EH (cell line): ENCODE measurements at places on chromosomes 3 and 15.

- DNase-seq: no peak
These were observed 115.7 kb upstream of the PPP2R3A start for GRCh38 chr3:135849827-135850226.

- peak; percentile 81 for DNase-seq
These were observed 136.7 kb upstream of the DAZL start for GRCh38 chr3:16741890-16742289.

DNA sequence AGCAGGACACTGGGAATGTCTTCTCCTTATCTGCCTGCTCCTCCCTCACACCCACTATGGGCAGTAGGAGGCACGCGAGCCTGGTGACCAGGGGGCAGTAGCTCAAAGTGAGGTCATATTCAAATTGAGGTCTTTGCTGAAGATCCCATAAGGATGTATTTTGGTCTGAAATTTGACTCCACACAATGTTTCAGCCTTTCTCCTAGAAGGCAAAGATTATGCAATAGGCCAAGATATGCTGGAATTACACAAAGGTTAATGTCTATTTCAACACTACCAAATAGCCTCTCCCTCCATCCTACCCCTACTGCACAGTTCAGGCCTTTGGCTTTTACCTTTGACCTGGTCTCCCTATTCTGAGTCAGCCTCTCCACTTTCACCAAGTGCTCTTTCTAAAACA lies 203.0 kb downstream of the TIGIT start:
- DNase-seq: peak; percentile 65

DNA sequence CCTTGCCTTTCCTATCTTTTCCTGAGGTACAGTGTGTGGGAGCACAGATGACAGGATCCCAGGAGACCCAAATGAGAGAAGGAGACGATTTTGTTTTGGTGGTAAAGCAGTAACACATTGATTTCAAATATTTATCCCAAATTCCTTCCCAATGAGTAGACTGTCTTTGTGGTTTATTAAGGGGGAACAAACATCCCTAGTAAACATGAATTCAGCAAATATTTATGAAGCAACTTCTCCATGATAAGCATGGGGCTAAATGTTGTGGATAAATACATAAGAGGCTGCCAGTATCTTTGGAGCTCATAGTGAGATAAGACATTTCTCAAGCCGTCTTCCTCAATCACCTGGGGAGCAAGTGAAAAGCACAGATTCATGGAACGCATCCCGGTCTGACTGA lies 460.8 kb upstream of the CFAP20DC start:
- DNase-seq: peak; percentile 0

DNA sequence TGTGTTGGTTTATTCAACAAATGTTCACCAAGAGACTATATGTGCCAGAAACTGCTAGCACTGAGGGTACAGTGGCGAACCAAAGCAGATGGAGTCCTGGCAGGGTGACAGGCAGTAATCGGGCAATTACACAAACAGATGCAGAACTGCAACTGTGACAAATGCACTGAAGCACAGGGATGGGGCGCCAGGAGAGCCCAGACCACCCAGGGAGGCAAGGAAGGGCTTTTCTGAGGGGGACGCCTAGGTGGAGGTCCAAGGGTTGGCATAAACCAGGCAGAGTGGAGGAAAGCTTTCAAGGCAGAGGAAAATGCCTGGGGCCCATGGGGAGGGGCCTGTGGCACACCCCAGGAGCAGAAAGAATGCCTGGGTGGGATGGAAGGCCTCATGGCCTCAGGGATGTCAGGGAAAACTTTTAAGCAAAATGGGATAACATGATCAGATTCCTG lies 5.5 kb downstream of the DIS3L start:
- DNase-seq: no peak

DNA sequence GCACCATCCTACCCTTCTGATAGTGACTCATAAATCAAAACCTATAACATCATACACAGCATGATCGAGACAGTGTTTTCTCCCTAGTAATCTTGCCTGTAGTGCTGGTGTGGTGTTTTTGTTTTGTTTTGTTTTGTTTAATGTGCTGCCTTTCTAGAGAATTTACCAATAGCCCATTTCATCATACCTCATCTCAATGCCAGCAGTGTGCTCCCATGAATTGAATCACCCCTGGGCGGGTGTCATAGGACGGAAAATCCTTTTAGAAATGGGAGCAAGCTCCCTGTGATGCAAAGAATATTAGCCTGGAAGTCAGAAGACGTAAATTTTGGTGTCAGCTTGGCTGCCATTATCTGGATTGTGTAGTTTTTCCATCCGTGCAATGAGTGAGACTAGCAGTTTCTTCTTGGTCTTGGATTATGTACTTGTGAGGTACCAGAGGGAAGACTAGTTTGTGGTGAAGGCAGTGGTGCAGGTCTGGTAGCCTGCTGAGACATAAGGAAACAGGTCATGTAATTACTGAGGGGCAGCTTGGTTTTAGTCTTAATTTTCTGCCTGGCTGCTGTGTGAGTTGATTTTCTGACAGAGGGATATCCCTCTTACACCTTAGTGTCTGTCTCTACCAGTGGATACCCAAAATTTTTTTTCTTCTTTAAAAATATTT lies 29.9 kb downstream of the IGSF10 start:
- no peak for DNase-seq

GRCh38 chr3:188179006-188179966 lies 25.3 kb downstream of the LPP start:
- peak; percentile 84 for DNase-seq

DNA sequence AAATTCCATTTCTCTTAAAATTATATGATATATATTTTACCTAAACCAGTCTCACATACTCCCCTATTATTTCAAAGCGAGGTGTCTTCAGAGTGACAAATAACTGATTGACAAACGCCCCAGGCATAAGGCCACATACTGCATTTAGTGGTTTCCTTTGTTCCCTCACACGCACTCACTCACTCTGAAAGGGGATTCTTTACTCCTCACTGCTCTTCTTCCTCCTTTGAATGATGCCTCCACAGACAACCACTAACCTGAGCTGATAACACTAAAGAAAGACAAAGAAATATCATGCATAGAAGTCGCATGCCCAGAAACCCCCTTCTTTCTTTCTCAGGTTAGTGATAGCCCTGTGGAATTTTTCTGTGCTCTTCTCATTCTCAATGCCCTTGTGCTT lies 24.1 kb upstream of the BBX start:
- DNase-seq: no peak

GRCh38 chr15:66942649-66943390 lies 122.6 kb upstream of the SMAD3 start:
- no peak for DNase-seq
